ENCODE measurements at places on chromosomes 16 and 17. TPM values are rescaled to one million over a fixed set of nuclear protein-coding genes. Genes with fewer than 3 reads are reported as not detected.

WFIKKN1 gene
- 9.0 TPM for total RNA-seq

NOG gene
- total RNA-seq, result 13.7 TPM

METTL2A gene
- 29.6 TPM for total RNA-seq

PTX4 gene
- total RNA-seq, result not detected

BCO1 gene
- 3.0 TPM for total RNA-seq

RNU2-1 gene
- total RNA-seq, result 3,940 TPM
